Activated CD4-positive, alpha-beta T cell treated with anti-CD3 and anti-CD28 coated beads for 36 hours (primary cell): ENCODE measurements at places on chromosomes 7 and 10.

- no peak for DNase-seq
Measured at GRCh38 chr7:127845522-127846214, 185.6 kb downstream of the LRRC4 start.

GRCh38 chr10:6148251-6148701 lies 54.5 kb upstream of the PFKFB3 start:
- no peak for DNase-seq

DNA sequence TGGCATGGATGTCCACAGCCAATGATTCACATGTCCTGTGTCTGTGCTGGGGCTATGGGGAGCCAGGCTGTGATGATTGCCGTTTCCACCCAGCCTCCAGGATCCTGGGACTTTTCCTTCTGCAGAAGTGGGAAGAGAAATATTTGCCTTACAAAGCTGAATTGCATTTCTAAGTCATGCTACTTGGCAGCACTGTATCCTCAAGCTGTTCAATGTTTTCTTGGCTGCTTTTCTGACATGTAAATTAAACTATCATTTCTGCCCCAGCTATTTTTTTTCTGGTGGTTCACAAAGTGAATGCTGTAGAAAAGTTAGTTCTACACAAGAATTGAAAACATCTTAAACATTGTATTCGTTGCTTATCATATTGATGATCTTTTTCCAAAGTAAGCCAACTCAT lies 51.9 kb upstream of the TCERG1L start:
- DNase-seq = no peak

- DNase-seq = no peak
Measured at GRCh38 chr7:128141683-128142195, 99.3 kb upstream of the LEP start.

DNA sequence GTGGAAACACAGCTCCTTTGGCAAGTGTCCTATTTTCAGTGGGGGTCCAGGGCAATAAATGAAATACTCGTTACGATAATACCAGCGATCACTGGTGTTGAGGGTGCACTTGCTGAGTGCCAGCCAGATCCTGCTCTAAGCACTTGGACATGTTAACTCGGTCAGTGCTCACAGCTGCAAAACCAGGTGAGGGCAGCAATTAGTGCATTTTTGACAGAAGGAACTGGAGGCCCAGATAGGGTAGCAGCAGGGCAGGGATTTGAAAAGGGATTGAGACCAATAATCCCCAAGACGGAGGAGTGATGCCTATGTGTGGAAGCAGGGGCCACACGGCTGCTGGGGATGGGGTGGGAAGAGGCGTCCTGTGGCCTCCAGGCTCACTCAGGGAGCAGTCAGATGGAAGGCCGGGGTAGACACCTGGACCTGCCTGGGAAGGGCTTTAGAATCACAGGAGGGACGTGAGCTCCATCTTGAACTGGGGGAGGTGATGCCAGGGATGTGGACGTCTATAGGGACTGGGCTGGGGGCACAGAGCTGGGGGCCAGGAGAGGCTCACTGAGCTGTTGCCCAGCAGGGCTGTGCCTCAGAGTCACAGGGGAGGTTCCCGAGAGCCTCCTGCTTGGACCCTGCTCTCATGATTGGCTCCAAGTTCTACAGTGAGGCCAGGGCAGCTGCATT lies 14.3 kb downstream of the PTPRE start:
- no peak for DNase-seq

GRCh38 chr7:111919631-111920179 lies 286.5 kb downstream of the DOCK4 start:
- no peak for DNase-seq

GRCh38 chr10:73537288-73537687 lies 41.5 kb upstream of the PPP3CB start:
- DNase-seq = no peak

GRCh38 chr7:73988197-73988596 lies 39.8 kb upstream of the ELN start:
- no peak for DNase-seq
